Large intestine (tissue), 12 donors: ENCODE measurements at places on chromosomes 4 and X. TPM values are rescaled to one million over a fixed set of nuclear protein-coding genes. Genes with fewer than 3 reads are reported as not detected.
A peak's percentile ranks its signal among the peaks of the same experiment; 100 is the strongest.

CSN1S1 gene
- polyA plus RNA-seq = not detected

IL1RAPL1 gene
- 0.34 TPM for polyA plus RNA-seq

ZNF81 gene
- polyA plus RNA-seq = 6.3 TPM

NPNT gene
- polyA plus RNA-seq = 163 TPM

GPRASP1 gene
- polyA plus RNA-seq = 13.8 TPM

SEC24B gene
- 29.3 TPM for polyA plus RNA-seq

DNA sequence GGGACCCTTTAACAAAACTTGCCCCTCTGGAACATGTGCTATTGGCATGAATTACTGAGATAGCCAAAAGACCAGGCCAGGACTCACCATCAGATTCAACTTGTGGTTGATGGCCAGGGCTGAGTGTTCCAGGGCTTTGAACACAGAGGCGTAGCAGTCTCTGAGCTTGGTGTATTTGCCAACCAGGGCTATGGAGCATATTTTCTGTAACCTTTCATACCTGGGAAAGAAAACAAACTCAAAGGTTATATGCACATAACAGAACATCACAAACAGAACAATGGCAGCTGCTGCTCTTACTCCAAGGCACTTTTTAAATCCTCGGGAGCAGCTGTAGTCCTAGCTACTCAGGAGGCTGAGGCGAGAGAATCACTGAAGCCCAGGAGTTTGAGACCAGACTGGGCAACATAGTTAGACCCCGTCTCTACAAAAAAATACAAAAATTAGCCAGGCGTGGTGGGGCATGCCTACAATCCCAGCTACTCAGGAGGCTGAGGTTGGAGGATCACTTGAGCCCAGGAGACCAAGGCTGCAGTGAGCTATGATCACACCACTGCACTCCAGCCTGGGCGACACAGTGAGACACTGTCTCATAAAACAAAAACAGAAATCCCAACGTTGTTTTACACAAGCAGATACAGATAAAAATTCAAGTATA, 29.3 kb downstream of the CTPS2 start:
- H3K27ac ChIP-seq = no peak overlapping the region
- no peak for DNase-seq
- no peaks in the 10 kb centered on the region for H3K4me1 ChIP-seq

DNA sequence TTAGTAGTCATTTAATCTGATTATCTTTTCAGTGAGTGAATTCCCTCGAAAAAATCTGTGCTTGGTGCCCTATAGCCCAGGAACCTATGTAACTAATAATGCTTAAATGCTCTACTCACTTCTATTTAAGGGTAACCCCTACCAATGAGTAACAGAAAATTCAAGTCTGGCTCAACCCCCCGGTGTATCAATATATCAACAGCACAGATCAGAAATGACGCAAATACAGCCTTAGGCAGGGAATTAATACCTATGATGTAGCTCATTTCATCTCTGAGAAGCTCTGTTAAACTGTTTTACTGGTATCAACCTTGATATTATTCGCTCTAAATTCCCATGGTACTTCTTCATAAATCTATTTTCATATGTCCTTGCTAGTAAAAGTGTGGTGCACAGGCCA, 28.6 kb downstream of the PDGFC start:
- H3K4me3 ChIP-seq = no peak overlapping the region
- no peaks in the 10 kb centered on the region for H3K27me3 ChIP-seq
- H3K36me3 ChIP-seq = no peaks in the 10 kb centered on the region
- no peak overlapping the region for H3K27ac ChIP-seq

GRCh38 chr4:144705601-144706590, 59.9 kb downstream of the HHIP start:
- no peak overlapping the region for H3K4me3 ChIP-seq
- H3K36me3 ChIP-seq = no peaks in the 10 kb centered on the region
- no peaks in the 10 kb centered on the region for H3K4me1 ChIP-seq

DNA sequence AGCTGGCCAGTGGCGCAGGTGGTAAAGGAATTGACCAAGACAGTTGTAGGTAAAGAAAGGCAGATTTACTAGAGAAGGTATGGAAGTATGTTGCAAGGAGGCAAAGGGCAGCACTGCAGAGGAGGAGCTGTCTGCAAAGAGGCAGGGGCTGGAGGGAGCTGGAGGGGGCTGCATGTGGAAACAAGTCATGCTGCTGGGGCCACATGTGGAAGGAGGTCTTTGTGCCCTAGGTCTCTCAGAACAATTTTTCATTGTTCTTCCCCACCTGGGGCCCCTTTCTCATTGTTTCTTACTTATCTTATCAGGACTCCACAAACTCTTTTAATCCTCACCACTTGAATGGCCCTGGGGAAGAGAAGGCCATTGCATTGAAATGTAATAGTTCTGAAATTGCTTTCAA, 144.8 kb upstream of the PLAC1 start:
- DNase-seq = peak; percentile 35
- H3K4me1 ChIP-seq = peaks cover 14% of the 10 kb centered on the region
- H3K4me3 ChIP-seq = no peak overlapping the region
- no peaks in the 10 kb centered on the region for H3K27me3 ChIP-seq
- H3K27ac ChIP-seq = peak overlapping the region; percentile 75

- DNase-seq = no peak
- no peak overlapping the region for H3K4me3 ChIP-seq
- H3K27me3 ChIP-seq = no peaks in the 10 kb centered on the region
- H3K36me3 ChIP-seq = no peaks in the 10 kb centered on the region
These were observed 168.1 kb upstream of the MAP3K15 start for GRCh38 chrX:19683358-19683757.

DNA sequence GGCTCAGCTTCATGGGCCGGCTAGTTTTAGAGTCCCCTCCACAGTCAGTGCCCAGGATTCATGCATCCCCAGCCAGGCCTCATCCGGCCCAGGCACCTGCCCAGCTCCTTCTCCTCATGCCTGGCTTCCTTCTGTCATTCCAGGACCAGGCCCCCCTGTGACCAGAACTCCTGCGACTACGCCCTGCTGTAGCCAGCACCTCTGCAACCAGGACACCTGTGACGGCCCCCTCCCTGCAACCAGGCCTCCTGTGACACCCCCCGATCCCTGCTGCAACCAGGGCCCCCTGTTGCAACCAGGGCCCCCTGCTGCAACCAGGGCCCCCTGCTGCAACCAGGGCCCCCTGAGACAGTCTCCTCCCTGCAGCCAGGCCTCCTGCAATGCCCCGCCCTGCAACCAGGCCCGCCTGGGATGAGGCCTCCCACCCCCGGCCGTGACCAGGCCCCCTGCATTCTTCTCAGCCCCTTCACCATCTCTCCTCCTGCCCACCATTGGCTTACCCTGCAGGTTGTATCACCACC, 46.8 kb downstream of the HTRA3 start:
- H3K27me3 ChIP-seq = no peaks in the 10 kb centered on the region
- no peak overlapping the region for H3K27ac ChIP-seq
- H3K36me3 ChIP-seq = no peaks in the 10 kb centered on the region
- no peak for DNase-seq
- peaks cover 9% of the 10 kb centered on the region for H3K4me1 ChIP-seq

GRCh38 chr4:184104419-184105101, 113.1 kb downstream of the ENPP6 start:
- no peak overlapping the region for H3K27ac ChIP-seq
- H3K36me3 ChIP-seq = no peaks in the 10 kb centered on the region
- H3K4me3 ChIP-seq = no peak overlapping the region
- no peaks in the 10 kb centered on the region for H3K27me3 ChIP-seq
- peak; percentile 50 for DNase-seq

DNA sequence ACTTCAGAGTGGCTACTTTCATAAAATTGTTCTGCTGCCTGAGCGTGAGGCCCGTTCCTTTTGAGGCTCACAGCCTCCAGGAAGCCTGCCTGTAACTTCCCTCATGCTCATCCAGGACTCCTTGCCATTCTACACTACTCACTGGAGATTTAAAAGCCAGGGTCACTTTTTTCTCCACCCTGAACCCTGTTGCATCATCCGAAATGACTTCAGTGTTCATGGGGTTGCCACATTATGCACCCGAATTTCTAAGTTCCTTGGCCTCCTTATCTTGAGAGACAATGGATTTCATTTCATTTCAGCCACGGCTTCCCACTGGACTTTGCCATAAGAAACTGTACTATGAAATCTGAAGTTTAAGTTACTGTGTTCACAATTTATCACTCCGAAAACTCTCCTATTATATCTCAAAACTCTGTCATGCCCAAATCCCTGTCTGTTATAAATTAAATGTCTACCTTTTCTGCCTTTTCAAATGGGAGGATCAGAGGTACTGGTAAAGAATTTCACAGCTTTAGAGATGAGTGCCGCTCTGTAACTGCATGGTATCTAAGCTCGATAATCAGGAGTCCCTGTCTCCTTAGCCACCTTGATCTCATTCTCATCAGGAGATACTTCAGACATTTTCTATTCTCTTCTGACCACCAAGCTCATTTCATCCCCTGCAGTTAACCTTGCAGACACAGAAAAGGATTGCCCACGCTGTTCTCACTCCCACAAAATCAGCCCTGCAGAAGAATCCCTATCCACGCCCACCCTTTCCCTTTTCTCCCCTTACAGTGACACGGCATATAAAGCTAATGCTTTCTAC, 59.9 kb downstream of the TRIML1 start:
- H3K36me3 ChIP-seq = no peaks in the 10 kb centered on the region
- DNase-seq = no peak
- no peaks in the 10 kb centered on the region for H3K4me1 ChIP-seq
- H3K27ac ChIP-seq = no peak overlapping the region

DNA sequence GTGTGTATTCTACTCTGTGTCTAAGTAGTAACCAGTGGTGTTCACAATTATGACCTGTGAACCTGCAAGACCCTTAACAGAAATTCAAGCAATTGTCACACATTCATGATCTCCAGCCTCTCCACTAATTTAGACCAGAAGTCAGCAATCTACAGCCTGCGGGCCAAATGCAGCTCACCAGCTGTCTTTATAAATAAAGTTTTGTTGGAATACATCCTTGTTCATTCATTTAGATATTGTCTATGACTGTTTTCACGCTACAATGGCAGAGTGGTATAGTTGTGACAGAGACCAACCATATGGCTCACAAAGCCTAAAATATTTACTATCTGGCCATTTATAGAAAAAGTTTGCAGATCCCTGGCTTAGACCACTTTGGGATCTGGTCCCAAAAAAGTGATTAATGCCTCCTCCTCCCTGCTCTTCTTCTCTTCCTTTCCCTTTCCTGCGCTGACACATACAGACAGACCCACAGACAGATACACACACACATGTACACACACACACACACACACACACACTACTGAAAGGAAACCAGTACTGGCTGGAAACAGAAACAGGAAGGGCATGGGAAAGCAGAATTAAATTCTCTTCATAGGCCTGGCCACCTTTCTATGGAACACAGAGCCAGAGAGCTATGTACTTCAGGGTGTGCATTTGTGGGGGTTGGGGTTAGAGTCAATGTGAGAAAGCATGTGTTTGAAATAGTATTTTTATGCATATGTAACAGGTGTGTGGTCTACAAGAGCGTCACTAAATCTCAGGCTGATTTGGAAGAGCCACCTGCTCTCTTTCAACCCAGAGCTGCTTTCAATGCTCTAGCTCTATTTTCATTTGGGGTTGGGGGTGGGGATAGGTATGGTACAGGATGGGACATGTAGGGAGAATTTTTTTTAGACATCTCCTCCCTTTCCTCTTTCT, 49.7 kb upstream of the TMEM164 start:
- H3K4me3 ChIP-seq = no peak overlapping the region
- H3K27ac ChIP-seq = no peak overlapping the region
- DNase-seq = no peak
- H3K36me3 ChIP-seq = no peaks in the 10 kb centered on the region
- H3K4me1 ChIP-seq = no peaks in the 10 kb centered on the region
- H3K27me3 ChIP-seq = no peaks in the 10 kb centered on the region

GRCh38 chrX:72203421-72203820, 21.9 kb downstream of the PIN4 start:
- no peak overlapping the region for H3K4me3 ChIP-seq
- DNase-seq = no peak
- H3K27ac ChIP-seq = no peak overlapping the region
- peaks cover 11% of the 10 kb centered on the region for H3K36me3 ChIP-seq

DNA sequence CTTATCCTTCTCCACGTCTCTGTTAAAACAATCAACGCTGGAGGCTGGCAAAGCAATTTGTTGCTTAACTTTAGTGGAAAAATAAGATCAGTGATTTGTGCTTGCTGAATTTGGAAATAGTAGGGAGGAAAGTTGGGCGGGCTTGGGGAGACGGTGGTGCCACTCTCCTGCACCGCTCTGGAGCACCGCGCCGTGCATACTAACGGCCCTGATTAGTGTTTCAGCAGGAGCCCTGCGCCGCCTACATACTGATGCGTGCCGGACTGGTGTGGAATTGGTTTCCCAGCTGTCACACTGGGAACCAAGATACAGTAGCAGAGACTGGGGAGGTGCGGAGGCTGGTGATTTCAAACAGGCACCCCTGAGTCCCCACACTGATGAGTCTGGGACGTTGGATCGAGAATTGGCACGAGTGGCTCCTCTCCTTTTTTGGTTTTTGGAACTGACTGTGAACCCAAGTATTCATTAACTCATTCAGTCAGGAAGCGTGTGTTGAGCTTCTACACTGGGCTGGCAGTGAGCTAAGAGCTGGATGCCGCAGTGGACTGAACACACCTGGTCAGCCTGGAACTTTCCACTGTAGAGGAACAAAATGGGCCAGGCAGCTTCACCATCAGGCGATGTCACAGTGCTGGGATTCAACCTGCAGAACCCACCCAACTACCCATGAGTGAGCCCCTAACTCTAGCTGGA, 29.0 kb upstream of the PSAPL1 start:
- H3K4me1 ChIP-seq = peaks cover 5% of the 10 kb centered on the region
- peaks cover 8% of the 10 kb centered on the region for H3K27me3 ChIP-seq
- no peak overlapping the region for H3K4me3 ChIP-seq
- no peaks in the 10 kb centered on the region for H3K36me3 ChIP-seq
- DNase-seq = no peak
- H3K27ac ChIP-seq = no peak overlapping the region

DNA sequence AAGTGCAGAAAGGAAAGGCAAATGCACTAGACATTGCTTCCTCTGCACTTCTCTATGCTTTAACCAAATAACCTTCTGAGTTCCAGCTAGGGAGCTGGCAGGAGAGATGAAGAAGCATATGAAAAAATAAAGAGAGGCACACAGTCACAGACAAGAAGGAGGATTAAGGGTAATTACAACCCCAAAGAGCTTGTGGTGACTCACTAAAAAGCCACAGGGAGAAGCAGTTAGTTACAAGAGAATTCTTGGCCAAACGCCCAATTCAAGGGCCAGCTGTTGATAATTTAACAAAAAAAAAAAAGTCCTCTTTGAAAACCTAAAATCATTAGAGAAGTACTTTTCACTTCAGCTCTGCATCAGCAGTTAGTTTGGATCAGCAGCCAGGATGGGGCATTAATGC, 478.0 kb downstream of the KCNIP4 start:
- H3K4me1 ChIP-seq = no peaks in the 10 kb centered on the region
- H3K4me3 ChIP-seq = no peak overlapping the region
- H3K36me3 ChIP-seq = no peaks in the 10 kb centered on the region
- no peak overlapping the region for H3K27ac ChIP-seq

DNA sequence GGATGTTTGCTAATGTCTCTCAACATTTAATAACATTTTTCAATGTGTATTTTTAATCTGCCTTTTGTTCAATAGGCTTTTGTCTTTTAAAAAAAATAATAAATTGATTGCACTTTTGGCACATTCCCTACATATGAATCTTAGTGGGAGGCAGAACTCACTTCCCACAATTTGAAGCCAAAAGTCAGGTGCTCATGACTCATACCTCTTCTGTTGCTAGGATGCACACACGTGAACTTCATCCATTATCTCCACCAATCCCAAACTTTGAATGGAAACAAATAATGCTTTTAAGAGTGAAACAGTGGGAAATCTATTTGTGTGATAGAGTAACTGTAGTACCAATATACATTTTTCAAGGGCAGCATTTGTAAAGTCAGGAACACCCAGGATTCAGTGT, 260.5 kb downstream of the IQCM start:
- no peak overlapping the region for H3K4me3 ChIP-seq
- no peaks in the 10 kb centered on the region for H3K27me3 ChIP-seq
- H3K36me3 ChIP-seq = no peaks in the 10 kb centered on the region
- no peak for DNase-seq
- no peaks in the 10 kb centered on the region for H3K4me1 ChIP-seq
